Naive thymus-derived CD4-positive, alpha-beta T cell (primary cell): ENCODE measurements at places on chromosomes 16 and 17.

DNA sequence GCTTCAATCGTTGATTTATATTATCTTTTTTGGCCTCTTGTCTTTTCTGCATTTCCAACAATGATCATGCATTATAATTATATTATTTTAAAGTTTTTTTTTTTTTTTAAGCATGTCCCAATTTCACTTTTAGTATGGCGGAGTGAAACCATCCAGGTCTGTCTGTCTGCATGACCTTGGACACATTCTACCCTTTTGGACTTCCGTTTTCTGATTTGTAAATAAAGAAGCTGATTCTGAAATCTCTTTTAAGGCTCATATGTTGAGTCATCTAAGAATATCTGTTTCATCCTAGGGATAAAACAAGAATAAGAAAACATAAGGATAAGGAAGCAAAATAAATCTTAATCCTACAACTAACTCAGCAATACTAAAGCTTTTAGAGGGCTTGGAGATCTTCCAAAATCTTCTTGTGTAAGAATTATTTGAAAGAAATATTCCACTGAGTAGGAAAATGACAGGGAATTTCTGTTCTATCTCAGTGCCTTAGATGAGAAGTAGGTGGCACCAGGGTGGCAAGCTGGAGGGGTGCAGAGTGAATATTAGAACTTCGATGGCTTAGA is 195.7 kb upstream of the TOX3 start:
- H3K4me3 ChIP-seq, result no peak overlapping the region
- DNase-seq, result no peak
- no peak overlapping the region for H3K27ac ChIP-seq
- no peaks in the 10 kb centered on the region for H3K27me3 ChIP-seq

DNA sequence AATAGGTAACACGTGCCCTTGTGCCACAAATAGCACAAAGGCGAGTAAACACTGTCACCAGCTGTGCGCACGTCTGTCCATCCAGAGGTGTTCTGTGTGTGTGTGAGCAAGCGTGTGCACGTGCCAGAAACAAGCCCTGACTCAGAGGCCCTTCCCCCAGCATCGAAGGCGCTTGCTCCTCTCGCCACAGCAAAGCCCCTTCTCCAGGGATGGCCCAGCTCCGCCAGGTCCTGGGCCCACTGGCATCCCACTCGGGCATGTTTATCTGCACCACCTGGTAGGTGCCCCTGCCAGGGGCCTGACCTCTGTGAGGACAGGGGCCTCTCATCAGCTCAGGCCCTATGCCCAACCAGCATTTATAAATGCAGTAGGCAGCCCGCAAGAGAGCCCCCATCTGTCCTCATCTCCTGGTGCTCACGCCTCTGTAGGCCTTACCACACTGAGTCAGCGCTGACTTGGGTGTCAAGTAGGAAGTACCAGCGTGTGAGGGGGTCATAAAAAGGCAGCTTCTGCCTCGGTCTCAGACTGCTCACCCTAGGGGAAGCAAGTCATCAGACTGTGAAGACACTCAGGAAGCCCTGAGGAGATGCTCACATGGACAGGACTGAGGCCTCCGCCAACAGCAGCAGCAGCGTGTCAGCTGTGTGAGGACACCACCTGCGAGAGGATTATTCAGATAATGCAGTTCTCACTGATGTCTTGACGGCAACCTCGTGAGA is 10.8 kb downstream of the TMEM235 start:
- no peaks in the 10 kb centered on the region for H3K4me1 ChIP-seq
- no peak overlapping the region for H3K27ac ChIP-seq
- no peaks in the 10 kb centered on the region for H3K36me3 ChIP-seq
- DNase-seq, result no peak
- no peaks in the 10 kb centered on the region for H3K27me3 ChIP-seq

GRCh38 chr16:10178080-10178479 is 4.1 kb downstream of the GRIN2A start:
- no peaks in the 10 kb centered on the region for H3K27me3 ChIP-seq
- no peak for DNase-seq
- no peak overlapping the region for H3K4me3 ChIP-seq
- no peak overlapping the region for H3K27ac ChIP-seq

DNA sequence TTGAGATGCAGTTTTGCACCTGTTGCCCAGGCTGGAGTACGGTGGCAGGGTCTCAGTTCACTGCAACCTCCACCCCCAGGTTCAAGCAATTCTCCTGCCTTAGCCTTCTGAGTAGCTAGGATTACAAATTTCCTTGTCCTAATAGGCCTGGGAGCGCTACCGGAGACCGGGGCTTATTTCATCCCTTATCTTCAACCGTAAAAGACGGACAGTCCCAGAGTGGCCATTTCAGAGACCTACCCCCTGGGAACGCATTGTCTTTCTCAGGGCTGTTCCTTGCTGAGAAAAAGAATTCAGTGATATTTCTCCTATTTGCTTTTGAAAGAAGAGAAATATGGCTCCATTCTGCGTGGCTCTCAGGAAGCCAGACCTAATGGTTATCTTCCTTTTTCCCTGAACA is 39.6 kb upstream of the GINS3 start:
- no peak for DNase-seq
- H3K4me3 ChIP-seq, result no peak overlapping the region
- no peak overlapping the region for H3K27ac ChIP-seq
- no peaks in the 10 kb centered on the region for H3K36me3 ChIP-seq

DNA sequence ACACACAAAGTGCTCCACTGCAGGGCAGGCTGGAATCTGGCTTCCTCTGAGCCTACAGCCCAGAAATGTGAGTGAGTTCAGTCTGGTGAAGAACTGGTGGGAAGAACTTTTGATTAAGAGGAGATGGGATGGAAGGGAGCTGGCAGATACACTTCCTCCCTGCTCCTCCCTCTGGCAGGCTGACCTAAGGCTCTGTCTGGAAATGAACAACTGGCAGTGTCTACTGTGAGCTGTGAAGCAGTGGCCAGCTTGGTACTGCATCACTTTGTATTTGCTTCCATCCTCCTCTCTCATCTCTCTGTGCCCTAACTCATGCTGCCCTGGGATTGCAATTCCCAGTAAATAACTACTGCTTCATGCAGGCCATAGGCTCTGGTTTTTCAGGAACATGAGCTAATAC is 45.6 kb downstream of the MAF start:
- no peaks in the 10 kb centered on the region for H3K4me1 ChIP-seq
- no peak overlapping the region for H3K27ac ChIP-seq
- DNase-seq, result no peak
- no peaks in the 10 kb centered on the region for H3K27me3 ChIP-seq

- peak overlapping the region; percentile 82 for H3K4me3 ChIP-seq
- H3K27ac ChIP-seq, result peak overlapping the region; percentile 91
- no peaks in the 10 kb centered on the region for H3K36me3 ChIP-seq
- H3K4me1 ChIP-seq, result peaks cover 21% of the 10 kb centered on the region
- no peak for DNase-seq
Measured at GRCh38 chr16:21600031-21600773, 825 bp downstream of the METTL9 start.

DNA sequence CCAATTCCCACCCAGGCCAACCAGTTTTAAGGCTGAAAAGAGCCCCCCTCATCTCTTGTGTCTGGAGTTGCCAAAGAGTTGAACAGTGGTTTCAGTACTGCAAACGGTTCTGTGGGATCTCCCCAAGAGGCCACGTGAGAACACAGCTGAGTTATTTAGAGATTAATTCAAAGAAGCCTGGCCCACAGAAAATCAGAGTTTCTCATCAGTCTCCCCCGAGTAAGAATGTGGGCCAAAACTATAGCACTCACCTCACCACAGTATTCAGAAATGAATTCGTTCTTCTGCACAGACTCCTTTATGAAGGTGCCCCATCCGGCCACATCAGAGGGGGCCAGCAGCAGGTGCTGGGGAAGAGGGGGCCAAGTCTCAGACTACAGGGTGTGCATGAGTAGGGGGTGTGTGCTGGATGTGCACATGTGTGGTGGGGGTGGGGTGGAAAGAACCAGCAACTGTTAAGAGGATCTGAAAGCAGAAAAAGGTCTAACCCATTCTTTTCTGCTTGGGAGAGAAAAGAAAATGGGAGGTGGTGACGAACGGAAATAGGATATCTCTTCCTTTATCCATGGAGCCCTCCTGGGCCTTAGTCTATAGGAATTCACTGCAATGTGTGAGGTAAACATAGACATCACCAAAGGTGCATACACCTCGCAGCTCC is 22.6 kb downstream of the CNTNAP1 start:
- H3K36me3 ChIP-seq, result peaks cover 35% of the 10 kb centered on the region
- peaks cover 25% of the 10 kb centered on the region for H3K4me1 ChIP-seq

DNA sequence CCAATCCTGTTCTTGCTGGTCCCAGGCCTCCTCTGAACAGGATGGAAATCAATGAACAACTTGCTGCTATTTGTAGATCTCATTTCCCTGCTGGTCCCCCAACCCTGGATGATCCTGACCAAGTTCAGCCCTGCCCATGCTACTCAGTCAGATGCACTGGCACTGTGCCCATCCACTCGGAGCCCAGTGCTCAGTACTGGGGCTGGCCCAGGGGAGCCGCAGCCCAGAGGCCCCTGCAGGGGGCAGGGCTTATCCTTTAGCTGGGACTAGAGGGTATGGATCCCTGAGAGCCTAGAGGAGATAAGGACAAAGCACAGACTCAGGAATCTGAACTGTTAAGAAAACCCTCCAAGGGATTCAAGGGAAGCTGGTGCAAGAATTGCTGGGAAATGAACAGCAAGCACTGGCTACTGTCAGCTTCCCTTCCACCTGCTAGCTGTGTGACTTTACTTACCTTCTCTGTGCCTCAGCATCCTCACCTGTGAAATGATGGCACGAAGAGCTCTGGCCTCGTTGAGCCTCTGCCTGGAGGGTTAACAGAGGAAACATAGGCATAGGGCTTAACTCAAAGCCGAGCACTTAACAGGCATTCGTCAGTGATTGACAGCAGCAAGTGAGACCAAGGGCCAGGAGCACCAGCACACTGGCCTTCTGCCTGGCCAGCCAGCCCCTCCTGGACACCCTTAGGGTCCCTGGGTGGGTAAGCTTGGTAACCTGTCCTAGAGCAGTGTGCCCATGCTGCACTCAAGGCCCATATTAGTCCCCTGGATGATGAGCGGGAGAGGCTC is 29.8 kb upstream of the C1QL1 start:
- no peaks in the 10 kb centered on the region for H3K27me3 ChIP-seq
- no peak overlapping the region for H3K4me3 ChIP-seq
- no peaks in the 10 kb centered on the region for H3K36me3 ChIP-seq
- DNase-seq, result no peak
- no peaks in the 10 kb centered on the region for H3K4me1 ChIP-seq
- H3K27ac ChIP-seq, result no peak overlapping the region

GRCh38 chr16:28597692-28598261 is 927 bp upstream of the SULT1A2 start:
- H3K36me3 ChIP-seq, result no peaks in the 10 kb centered on the region
- H3K4me1 ChIP-seq, result no peaks in the 10 kb centered on the region
- H3K27me3 ChIP-seq, result no peaks in the 10 kb centered on the region
- no peak overlapping the region for H3K27ac ChIP-seq
- no peak overlapping the region for H3K4me3 ChIP-seq

GRCh38 chr16:20853143-20853542 is 46.8 kb downstream of the REXO5 start:
- H3K4me3 ChIP-seq, result no peak overlapping the region
- H3K27me3 ChIP-seq, result no peaks in the 10 kb centered on the region
- DNase-seq, result no peak
- H3K27ac ChIP-seq, result no peak overlapping the region
- H3K4me1 ChIP-seq, result no peaks in the 10 kb centered on the region
- H3K36me3 ChIP-seq, result no peaks in the 10 kb centered on the region

GRCh38 chr17:78474614-78475146 is 96.2 kb downstream of the PGS1 start:
- no peak overlapping the region for H3K4me3 ChIP-seq
- no peaks in the 10 kb centered on the region for H3K27me3 ChIP-seq
- H3K36me3 ChIP-seq, result no peaks in the 10 kb centered on the region
- no peak overlapping the region for H3K27ac ChIP-seq
- no peak for DNase-seq

DNA sequence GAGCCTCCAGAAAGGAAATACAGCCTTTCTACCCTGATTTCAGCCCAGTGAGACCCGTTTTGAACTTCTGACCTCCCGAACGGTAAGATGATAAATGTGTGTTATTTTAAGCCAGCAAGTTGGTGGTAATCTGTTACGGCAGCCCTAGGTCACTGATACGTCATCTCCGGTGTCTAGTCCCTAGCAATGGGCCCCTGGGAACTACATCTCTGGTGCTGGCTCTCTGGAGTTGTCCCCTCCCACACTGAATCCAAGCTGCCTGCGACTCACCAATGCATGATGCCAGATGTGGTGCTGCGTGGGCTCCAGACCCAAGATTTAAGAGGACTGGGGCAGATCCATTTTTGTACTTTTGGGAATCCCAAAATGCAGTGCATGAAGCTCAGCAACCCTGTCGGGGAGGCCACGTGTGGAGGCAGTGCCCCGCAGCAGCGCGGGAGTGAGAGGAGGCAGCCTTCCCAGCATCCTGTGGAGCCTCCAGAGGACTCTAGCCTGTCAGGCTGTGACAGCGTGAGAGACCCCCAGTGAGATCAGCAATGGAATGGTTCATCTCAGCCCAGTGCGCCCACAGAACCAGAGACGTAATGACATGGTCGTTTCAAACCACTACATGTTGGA is 43.6 kb upstream of the USP7 start:
- H3K36me3 ChIP-seq, result no peaks in the 10 kb centered on the region
- no peaks in the 10 kb centered on the region for H3K27me3 ChIP-seq
- peaks cover 6% of the 10 kb centered on the region for H3K4me1 ChIP-seq
- no peak overlapping the region for H3K27ac ChIP-seq
- DNase-seq, result no peak
- H3K4me3 ChIP-seq, result no peak overlapping the region

DNA sequence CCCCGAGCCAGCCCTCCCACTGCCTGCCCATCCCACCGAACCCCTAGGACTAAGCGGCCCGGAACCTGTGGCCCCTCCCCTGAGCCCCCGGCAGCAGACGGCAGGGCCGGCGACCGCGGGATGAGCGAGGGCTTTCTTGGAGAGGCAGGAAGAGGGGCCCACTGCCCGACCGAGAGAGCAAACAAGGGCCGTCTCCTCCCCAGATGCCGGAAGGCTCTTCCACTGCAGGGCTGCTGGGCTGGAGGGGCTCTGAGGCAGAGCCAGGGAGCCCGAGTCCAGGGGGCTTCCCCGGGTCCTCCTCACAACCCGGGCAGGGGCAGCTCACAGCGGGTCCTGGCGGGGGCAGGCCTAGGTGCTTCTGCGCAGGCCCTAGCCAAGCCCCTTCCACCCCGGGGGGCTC is 2.9 kb downstream of the PERCC1 start:
- H3K27me3 ChIP-seq, result no peaks in the 10 kb centered on the region
- H3K27ac ChIP-seq, result peak overlapping the region; percentile 63
- H3K36me3 ChIP-seq, result no peaks in the 10 kb centered on the region
- no peak overlapping the region for H3K4me3 ChIP-seq
- no peak for DNase-seq
- no peaks in the 10 kb centered on the region for H3K4me1 ChIP-seq

GRCh38 chr17:6870841-6871240 is 39.3 kb upstream of the TEKT1 start:
- no peaks in the 10 kb centered on the region for H3K4me1 ChIP-seq
- H3K27ac ChIP-seq, result no peak overlapping the region
- H3K36me3 ChIP-seq, result no peaks in the 10 kb centered on the region
- no peak for DNase-seq
- H3K27me3 ChIP-seq, result no peaks in the 10 kb centered on the region

- H3K27ac ChIP-seq, result no peak overlapping the region
- H3K36me3 ChIP-seq, result no peaks in the 10 kb centered on the region
- DNase-seq, result peak; percentile 33
- H3K4me1 ChIP-seq, result no peaks in the 10 kb centered on the region
Measured at GRCh38 chr17:80539022-80539641, 5.5 kb upstream of the RPTOR start.
